Stimulated activated CD8-positive, alpha-beta memory T cell treated with anti-CD3 and anti-CD28 coated beads, Interleukin-7, amount 100 ng/mL, for 1 hour (primary cell): ENCODE measurements at places on chromosomes 2 and 18.

GRCh38 chr2:88131201-88131998 lies 3.5 kb upstream of the FABP1 start:
- no peak for DNase-seq

DNA sequence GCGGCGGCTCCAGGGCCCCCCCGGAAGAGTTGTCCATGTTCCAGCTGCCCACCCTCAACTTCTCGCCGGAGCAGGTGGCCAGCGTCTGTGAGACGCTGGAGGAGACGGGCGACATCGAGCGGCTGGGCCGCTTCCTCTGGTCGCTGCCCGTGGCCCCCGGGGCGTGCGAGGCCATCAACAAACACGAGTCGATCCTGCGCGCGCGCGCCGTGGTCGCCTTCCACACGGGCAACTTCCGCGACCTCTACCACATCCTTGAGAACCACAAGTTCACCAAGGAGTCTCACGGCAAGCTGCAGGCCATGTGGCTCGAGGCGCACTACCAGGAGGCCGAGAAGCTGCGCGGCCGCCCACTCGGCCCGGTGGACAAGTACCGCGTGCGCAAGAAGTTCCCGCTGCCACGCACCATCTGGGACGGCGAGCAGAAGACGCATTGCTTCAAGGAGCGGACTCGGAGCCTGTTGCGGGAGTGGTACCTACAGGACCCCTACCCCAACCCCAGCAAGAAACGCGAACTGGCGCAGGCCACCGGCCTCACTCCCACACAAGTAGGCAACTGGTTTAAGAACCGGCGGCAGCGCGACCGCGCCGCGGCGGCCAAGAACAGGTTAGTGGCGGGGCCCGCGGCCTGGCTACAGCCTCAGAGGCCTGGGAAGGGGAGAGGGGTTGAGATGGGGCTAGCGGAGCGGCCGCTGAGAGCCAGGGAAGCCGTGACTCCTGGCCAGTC lies 965 bp downstream of the SIX3 start:
- no peak for DNase-seq

DNA sequence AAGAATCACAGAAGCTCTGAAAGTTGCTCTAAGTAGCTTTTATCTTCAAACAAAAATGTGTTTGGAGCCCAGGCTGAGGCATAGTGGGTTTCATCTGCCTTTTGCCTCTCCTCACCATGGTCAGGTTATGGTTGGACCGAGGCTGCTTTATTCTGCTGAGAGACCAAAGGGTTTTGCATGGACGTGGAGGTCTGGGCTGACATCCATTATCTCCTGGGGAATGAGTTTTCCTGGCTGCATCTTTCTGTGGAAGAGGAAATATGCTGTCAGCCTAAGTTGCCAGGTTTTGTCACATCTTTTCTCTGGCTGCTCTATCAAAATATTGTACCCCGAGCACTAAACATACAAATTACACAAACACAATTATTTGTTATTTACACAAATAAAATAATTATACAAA lies 223.2 kb downstream of the LDLRAD4 start:
- no peak for DNase-seq

DNA sequence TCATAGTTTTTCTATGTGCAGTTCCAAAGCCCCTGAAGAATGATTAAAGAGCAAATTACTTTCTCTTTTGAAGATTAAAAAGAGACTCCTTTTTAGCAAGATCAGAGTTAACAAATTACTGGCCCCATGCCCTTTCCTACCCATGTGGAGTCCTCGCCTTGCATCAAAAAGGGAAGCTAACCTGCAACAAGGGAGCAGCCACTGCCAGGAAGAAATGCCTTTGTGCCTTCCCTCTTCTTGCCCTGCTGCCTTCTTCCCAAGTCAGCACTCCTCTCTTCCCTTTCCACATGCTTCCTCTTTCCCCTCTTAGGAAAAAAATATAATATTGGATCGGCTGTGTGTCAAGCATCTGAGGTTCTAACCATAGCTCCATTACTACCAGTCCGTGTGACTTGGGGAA lies 37.1 kb upstream of the CYP1B1 start:
- no peak for DNase-seq

GRCh38 chr2:203501873-203502272 lies 33.2 kb downstream of the RAPH1 start:
- no peak for DNase-seq
